ENCODE measurements at places on chromosomes 2 and 18. TPM values are rescaled to one million over a fixed set of nuclear protein-coding genes. Genes with fewer than 3 reads are reported as not detected.

- peak overlapping the region; percentile 28 for H3K27ac ChIP-seq
- H3K36me3 ChIP-seq: no peaks in the 10 kb centered on the region
- no peak for DNase-seq
- no peak overlapping the region for H3K4me3 ChIP-seq
Measured at GRCh38 chr2:42795841-42796301, 3.5 kb upstream of the HAAO start.

Gene IWS1
- total RNA-seq: 27.8 TPM

- no peak overlapping the region for H3K27ac ChIP-seq
- no peaks in the 10 kb centered on the region for H3K36me3 ChIP-seq
- DNase-seq: no peak
- no peaks in the 10 kb centered on the region for H3K27me3 ChIP-seq
Measured at GRCh38 chr18:51610481-51610880, 413.0 kb upstream of the MEX3C start.

- no peaks in the 10 kb centered on the region for H3K36me3 ChIP-seq
- no peak overlapping the region for H3K27ac ChIP-seq
- no peaks in the 10 kb centered on the region for H3K27me3 ChIP-seq
Measured at GRCh38 chr2:160197587-160197986, 2.5 kb downstream of the ITGB6 start.

DNA sequence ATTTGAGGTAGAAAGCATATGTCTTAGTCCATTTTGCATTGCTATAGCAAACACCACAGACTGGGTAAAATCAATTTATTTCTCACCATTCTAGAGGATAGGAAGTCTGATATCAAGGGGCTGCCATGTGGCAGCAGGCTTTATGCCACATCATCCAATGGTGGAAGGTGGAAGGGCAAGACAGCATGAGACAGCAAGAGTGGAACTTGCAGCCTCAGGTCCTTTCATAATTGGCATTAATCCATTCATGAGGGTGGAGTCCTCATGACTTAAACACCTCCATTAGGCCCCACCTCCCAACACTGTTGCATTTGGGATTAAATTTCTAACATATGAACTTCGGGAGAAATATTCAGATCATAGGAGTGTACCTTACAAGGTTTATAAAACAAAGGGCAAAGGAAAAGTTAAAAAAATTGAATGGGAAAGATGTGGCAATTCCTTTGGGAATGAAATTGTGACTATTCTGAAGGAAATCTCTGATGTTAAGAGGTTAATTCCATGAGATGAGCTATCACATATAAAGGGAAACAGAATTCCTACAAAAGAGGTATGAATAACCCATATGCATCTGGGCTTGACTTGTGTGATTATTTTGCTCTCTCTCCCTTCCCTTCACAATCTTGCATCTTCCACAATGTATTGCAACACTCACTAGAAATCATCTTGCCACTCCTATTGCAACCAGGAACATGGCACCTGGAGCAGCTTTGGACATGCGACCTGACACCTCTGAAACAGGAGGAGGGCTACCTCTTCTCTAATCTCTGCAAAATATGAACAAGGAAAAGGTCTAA is 507.8 kb downstream of the EPHA4 start:
- no peak overlapping the region for H3K4me3 ChIP-seq
- no peaks in the 10 kb centered on the region for H3K36me3 ChIP-seq
- H3K27me3 ChIP-seq: no peaks in the 10 kb centered on the region

- H3K4me3 ChIP-seq: no peak overlapping the region
- no peaks in the 10 kb centered on the region for H3K4me1 ChIP-seq
- no peaks in the 10 kb centered on the region for H3K36me3 ChIP-seq
- no peak for DNase-seq
- H3K27ac ChIP-seq: no peak overlapping the region
- no peaks in the 10 kb centered on the region for H3K27me3 ChIP-seq
Measured at GRCh38 chr2:152950126-152950525, 231.7 kb downstream of the ARL6IP6 start.

Measured in ovary (tissue), 10 donors.